ENCODE measurements at places on chromosomes 3 and 15. TPM values are rescaled to one million over a fixed set of nuclear protein-coding genes. Genes with fewer than 3 reads are reported as not detected.

DNA sequence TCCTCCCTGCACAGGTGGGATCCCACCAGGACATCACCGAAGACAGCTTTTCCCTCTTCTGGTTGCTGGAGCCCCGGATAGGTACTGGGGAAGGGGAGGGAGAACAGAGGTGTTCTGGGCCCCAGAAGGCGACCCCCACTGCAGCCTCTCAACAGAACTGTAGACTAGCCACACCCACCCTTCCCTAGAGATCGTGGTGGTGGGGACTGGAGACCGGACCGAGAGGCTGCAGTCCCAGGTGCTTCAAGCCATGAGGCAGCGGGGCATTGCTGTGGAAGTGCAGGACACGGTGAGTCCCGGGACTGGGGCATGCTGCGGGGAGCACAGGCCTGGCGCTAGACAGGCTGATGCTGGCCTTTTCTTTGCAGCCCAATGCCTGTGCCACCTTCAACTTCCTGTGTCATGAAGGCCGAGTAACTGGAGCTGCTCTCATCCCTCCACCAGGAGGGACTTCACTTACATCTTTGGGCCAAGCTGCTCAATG lies 809 bp downstream of the NDUFAF3 start:
- peak overlapping the region; percentile 99 for H3K27ac ChIP-seq
- no peaks in the 10 kb centered on the region for H3K4me1 ChIP-seq
- peaks cover 47% of the 10 kb centered on the region for H3K36me3 ChIP-seq
- peak; percentile 65 for DNase-seq
- peak overlapping the region; percentile 98 for H3K4me3 ChIP-seq
- no peaks in the 10 kb centered on the region for H3K27me3 ChIP-seq

- no peaks in the 10 kb centered on the region for H3K27me3 ChIP-seq
- H3K36me3 ChIP-seq = peaks cover 53% of the 10 kb centered on the region
- peak; percentile 80 for DNase-seq
- H3K27ac ChIP-seq = no peak overlapping the region
These were observed 15.2 kb downstream of the TRAIP start for GRCh38 chr3:49841126-49841696.

DNA sequence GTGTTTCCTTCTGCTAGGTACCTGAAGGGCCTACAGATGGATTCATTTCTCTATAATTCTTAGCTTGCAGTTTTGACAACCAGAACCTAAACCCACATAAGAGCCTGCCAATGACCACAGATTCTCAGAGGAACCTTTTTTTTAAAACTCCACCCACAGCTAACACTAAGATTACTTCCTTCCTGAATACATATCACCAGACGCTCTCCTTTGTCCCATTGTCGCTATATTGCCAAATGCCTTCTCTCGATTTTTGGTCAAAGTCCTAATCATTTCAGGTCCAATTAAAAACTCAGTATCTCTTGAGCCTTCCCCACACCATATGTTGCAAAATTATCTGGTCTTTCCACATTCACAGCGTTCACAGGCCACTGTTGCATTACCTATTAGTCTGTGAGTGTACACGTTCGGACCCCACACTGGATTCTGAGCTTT lies 12.4 kb downstream of the ZNF710 start:
- DNase-seq = no peak
- peaks cover 5% of the 10 kb centered on the region for H3K4me1 ChIP-seq
- H3K36me3 ChIP-seq = peaks cover 20% of the 10 kb centered on the region
- H3K27ac ChIP-seq = no peak overlapping the region

GRCh38 chr3:159236321-159236720 lies 434.5 kb downstream of the MFSD1 start:
- no peaks in the 10 kb centered on the region for H3K36me3 ChIP-seq
- no peaks in the 10 kb centered on the region for H3K27me3 ChIP-seq
- peak overlapping the region; percentile 84 for H3K27ac ChIP-seq
- H3K4me3 ChIP-seq = no peak overlapping the region
- DNase-seq = no peak

GRCh38 chr3:118544458-118544857 lies 490.2 kb downstream of the IGSF11 start:
- peaks cover 15% of the 10 kb centered on the region for H3K36me3 ChIP-seq
- H3K4me1 ChIP-seq = peaks cover 3% of the 10 kb centered on the region
- no peak overlapping the region for H3K27ac ChIP-seq

DNA sequence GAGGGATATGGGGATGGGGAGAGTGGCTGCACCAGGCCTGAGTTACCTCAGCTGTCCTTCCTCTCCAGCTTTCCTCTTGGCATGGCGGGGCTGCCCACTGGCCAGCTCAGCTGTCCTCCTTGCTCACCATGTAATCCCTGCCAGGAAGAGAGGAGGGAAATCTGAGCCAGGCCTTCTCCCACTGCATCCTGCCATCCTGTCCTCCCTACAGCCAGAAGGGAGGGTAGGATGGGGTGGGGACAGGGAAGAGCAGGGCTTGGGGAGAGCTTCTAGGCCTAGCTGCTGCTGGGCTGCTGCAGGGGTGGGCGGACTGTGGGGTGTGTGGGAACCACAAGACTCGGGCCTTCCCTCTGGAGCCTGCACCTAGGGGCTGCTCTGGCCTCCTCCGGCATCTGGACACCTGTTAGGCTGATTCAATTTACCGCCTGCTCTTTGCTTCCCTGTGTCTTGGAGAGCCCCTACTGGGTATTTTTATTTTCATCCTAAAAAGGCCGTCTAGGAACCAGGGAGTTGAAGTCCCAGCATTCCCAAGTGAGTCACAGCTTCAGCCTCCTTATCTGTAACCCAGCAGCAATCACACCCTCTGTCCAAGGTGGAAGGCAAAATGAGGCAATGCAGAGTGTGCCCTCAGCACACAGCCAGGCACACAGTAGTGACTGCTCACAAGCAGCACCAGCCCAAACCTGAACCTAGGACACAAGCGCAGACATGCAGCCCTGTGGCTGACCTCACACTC lies 13.1 kb upstream of the KY start:
- H3K36me3 ChIP-seq = no peaks in the 10 kb centered on the region
- peaks cover 11% of the 10 kb centered on the region for H3K27me3 ChIP-seq
- no peak overlapping the region for H3K27ac ChIP-seq
- H3K4me1 ChIP-seq = no peaks in the 10 kb centered on the region

DNA sequence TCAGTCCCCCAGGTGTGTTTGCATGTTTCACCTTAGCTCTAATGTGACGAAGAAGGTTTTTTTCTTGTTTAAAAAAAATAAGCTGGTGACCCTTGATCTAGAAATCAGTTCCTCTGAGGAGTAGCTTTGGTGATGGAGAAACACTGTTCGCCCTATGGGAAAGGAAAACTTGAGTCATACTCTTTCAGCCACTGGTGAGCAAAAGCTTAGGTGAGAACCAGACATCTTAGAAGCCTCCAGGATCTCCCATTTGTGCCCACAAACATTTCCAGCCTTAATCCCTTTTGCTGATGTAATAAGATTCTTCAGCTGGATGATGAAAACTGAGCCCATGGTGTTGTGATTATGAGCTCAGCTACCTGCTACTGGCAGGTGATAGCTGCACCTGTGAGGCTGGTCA lies 37.8 kb downstream of the SLC27A2 start:
- H3K4me3 ChIP-seq = no peak overlapping the region
- no peak overlapping the region for H3K27ac ChIP-seq
- no peaks in the 10 kb centered on the region for H3K4me1 ChIP-seq

- H3K4me1 ChIP-seq = no peaks in the 10 kb centered on the region
- H3K4me3 ChIP-seq = no peak overlapping the region
- no peaks in the 10 kb centered on the region for H3K27me3 ChIP-seq
- DNase-seq = peak; percentile 61
- no peak overlapping the region for H3K27ac ChIP-seq
These were observed 1138.4 kb downstream of the SI start for GRCh38 chr3:163939926-163940325.

- H3K27me3 ChIP-seq = no peaks in the 10 kb centered on the region
- no peak overlapping the region for H3K4me3 ChIP-seq
- no peak overlapping the region for H3K27ac ChIP-seq
- H3K4me1 ChIP-seq = no peaks in the 10 kb centered on the region
- H3K36me3 ChIP-seq = peaks cover 22% of the 10 kb centered on the region
These were observed 35.6 kb downstream of the ABCC5 start for GRCh38 chr3:183981990-183982644.

GRCh38 chr3:107142171-107142570 lies 235.1 kb upstream of the CCDC54 start:
- no peak overlapping the region for H3K27ac ChIP-seq
- no peaks in the 10 kb centered on the region for H3K36me3 ChIP-seq
- peak overlapping the region; percentile 71 for H3K4me3 ChIP-seq

DNA sequence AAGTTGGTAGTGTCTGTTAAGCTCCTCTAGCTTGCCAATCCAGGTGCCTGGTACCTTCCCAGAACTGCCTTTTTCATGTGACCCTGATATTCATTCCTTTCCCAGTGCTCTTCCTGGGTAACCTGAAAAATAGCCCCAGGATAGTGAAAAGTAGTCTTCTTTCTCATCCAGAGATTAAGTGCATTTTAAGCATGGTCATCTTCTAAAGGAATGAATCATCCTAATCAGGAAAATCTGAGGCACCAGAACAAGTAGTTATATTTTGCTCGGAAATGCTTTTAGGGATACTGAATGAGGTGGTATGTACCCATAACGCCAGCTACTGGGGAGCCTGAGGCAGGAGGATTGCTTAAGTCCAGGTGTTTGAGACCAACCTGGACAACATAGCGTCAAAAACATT lies 23.1 kb upstream of the PDCD6IP start:
- DNase-seq = no peak
- no peaks in the 10 kb centered on the region for H3K27me3 ChIP-seq
- H3K27ac ChIP-seq = no peak overlapping the region
- H3K4me3 ChIP-seq = no peak overlapping the region

GRCh38 chr3:122167630-122168029 lies 15.8 kb upstream of the CASR start:
- H3K27me3 ChIP-seq = no peaks in the 10 kb centered on the region
- H3K4me1 ChIP-seq = no peaks in the 10 kb centered on the region
- no peak for DNase-seq
- H3K4me3 ChIP-seq = no peak overlapping the region
- H3K27ac ChIP-seq = no peak overlapping the region
- H3K36me3 ChIP-seq = no peaks in the 10 kb centered on the region

DNA sequence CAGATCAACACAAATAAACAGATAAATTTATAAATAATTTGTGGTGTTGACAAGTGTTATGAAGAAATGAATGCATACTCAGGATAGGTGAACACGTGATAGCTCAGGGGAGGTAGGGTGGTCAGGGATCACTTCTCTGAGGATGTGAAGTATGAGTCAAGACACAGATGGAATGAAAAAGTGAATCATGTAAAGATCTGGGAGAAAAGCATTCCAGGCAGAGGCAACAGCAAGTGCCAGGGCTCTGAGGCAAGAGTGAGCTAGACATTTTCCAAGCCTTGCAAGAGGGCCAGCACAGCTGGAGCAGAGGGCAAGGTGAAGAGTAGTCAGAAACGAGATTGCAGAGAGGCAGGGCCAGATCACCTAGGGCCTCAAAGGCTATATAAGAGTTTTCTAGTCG lies 177.8 kb downstream of the WNT5A start:
- H3K27ac ChIP-seq = no peak overlapping the region
- H3K4me1 ChIP-seq = no peaks in the 10 kb centered on the region
- no peaks in the 10 kb centered on the region for H3K36me3 ChIP-seq
- DNase-seq = no peak
- no peak overlapping the region for H3K4me3 ChIP-seq
- no peaks in the 10 kb centered on the region for H3K27me3 ChIP-seq

The ARHGEF26 gene
- total RNA-seq = 10.1 TPM

The CACNA1D gene
- 3.7 TPM for total RNA-seq

The NEO1 gene
- 115 TPM for total RNA-seq

The COLQ gene
- 7.3 TPM for total RNA-seq

Data from endodermal cell (in vitro differentiated cells).